ENCODE measurements at places on chromosomes 7 and 10.

- DNase-seq = no peak
Observed at GRCh38 chr10:101773923-101774588, 1.9 kb downstream of the FGF8 start.

DNA sequence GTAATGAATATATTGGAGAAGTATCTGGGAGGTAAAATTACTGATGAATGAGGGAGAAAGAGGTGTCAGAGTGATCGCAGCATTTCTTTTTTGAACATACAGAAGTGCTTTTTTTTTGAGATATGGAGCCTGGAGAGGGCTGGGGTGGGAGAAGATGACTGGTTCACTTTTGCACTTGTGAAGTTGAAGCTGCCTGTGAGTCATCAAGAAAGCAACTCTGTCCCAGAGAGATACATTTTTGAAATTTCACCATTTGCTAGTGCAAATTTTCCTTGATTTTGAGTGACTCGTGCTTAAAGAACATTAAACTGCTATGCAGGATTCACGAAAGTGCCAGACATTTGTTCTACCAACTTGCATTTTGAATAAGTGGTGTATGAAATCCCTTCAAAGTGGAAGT, 81.8 kb downstream of the ADRA2A start:
- no peak for DNase-seq

DNA sequence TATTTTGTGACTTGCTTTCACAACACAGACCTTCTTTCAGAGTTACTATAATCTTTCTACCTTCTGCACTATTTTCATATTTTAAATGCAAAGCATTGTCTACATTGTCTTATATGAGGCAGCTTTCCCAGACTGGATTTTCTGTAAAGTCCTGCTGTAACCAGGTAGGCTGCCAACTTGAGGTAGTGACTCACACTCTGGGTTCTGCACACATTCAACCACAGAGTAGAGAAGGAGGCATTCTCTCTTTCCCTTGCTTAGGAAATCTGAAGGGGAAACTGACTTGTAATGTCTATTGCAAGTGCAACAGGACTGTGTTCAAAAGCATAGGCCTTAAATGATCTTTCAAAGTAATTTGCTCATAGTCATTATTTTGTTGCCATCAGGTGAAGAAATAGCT, 461.4 kb downstream of the GRM8 start:
- DNase-seq = no peak

- no peak for DNase-seq
Observed at GRCh38 chr7:94666879-94667587, 11.1 kb upstream of the SGCE start.

GRCh38 chr10:70137927-70138883, 5.6 kb upstream of the AIFM2 start:
- no peak for DNase-seq

- no peak for DNase-seq
Observed at GRCh38 chr7:7884855-7885254, 83.7 kb upstream of the GLCCI1 start.

DNA sequence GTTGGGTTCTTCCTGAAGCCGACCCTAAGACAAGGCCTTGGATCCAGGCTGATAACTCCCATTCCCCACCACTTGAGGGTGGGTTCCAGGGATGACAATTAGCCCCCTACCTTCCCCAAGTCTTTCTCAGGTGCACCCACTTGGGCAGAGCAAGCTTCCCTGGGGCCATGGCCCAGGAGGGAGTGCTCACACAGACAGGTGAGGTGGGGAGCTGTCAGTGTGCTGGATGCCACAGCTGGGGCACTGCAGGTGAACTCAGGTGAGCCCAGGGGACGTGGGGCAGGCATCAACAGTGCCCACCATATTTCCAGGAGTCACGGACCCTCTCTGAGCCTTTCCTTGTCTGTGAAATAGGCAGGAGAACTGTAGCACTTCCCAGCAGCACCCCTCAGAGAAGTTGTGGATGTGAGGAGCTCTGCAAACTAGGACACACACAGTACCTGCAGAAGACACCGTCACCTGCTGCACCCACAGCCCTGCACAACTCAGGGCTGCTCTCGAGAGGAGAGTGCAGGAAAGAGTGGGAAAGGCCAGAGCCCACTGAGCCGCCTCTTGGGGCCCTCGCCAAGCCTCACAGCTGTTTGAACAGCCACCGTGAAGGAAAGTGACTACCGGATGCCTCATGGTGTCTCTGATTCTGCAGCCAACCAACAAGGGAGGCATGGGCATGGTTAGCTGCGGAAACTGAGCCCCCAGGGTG, 17.9 kb downstream of the SH3PXD2A start:
- DNase-seq = no peak

GRCh38 chr7:4725850-4726450, 43.9 kb downstream of the FOXK1 start:
- DNase-seq = no peak

GRCh38 chr7:116353647-116354046, 143.3 kb downstream of the TES start:
- DNase-seq = peak; percentile 73

DNA sequence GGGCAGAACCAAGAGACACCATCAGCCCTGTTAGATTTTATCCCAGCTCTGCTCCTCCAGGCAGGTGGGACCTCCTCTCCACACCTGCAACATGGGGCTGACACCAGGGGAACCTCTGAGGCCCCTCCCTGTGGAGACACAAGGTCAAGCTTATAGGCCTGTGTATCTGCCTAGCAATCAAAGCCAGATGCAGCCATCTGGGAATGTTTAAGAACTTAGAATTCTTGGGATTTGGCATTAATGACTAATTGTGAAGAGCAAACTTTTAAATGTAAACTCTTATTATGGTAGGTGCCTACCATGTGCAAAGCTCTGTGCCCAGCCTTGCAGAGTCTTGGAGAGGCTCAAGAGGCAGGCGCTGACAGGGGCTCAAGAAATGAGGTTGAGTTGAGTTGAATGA, 52.1 kb downstream of the TBATA start:
- DNase-seq = no peak

GRCh38 chr7:55533050-55533728, 39.1 kb downstream of the VOPP1 start:
- no peak for DNase-seq

- no peak for DNase-seq
Observed at GRCh38 chr7:142414135-142414534, 156.3 kb upstream of the PRSS58 start.

GRCh38 chr7:84248267-84248666, 53.7 kb upstream of the SEMA3A start:
- DNase-seq = peak; percentile 54

GRCh38 chr10:25023278-25023677, 6.9 kb downstream of the THNSL1 start:
- peak; percentile 29 for DNase-seq

DNA sequence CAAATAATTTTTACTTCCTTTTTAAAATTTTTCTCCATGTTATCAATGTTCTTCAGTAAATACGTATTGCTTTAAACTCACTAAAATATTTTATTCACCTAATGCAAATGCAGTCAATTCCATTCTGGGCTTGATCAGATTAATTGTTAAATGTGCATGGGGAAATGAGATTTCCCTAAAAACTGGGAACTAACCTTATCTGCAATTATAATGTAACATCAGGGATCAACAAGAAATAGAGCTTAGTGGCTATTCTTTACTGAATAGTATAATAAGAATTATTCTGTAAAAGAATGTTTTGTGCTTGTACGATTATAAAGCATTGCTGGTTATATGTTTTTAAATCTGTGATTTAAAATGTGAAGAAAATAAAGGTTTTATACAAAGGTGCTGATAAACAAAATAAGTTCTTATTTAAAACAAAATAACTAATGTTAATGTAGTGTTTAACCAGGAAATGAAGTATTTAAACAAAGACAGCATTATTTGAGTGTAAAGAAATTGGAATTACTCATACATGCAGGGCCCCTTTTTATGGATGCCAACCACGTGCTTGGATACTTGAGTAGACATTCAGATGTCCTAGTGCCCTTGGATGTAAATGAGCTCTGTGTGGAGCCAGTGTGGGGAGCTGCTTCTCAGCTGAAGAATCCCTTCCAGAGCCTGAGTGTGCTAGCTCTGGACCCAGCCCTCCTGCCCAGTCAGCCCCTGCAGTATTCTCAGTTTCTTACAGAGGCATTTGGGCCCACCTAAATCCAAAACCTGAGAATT, 84.2 kb downstream of the REEP3 start:
- DNase-seq = no peak

DNA sequence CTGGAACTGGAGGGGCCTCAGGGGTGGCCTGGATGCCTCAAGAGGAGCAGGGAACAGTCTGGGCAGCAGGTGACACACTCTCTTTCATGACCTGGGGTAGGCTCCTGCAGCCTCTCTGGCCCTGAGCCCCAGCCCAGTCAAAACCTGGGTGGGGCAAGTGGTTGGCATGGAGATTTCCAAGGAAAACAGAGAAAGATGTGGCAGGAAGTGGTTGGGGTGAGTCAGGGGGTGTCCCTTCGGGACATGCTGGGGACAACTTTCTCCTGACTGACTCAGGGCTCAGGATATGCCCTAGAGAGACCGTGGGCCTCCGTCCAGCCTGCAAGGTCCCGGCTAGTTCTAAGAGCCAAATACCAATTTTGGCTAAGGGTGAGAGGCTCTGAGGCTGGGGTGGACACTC, 2.9 kb downstream of the AQP1 start:
- DNase-seq = no peak

GRCh38 chr7:115635376-115635775, 395.2 kb downstream of the TFEC start:
- no peak for DNase-seq

DNA sequence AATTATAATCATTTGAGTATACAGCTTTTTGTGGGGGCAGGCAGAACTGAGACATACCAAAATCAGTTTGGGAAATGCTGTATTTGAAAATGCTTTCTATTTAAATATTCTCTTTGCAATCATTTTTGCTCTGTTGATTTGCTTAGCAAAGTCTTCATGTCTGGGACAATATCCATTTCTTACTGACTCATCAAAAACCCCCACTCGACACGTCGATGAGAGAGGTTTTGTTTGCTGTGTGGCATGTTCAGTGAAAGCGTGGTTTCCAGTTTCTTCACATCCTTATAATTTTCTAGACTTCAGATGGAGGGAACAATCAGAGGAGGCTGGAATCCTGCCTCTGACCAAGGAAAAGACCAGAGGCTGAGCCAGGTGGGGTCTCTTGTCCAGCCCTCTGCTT, 28.9 kb downstream of the HTRA1 start:
- DNase-seq = no peak

- no peak for DNase-seq
Observed at GRCh38 chr10:6532321-6532720, 47.8 kb downstream of the PRKCQ start.

DNA sequence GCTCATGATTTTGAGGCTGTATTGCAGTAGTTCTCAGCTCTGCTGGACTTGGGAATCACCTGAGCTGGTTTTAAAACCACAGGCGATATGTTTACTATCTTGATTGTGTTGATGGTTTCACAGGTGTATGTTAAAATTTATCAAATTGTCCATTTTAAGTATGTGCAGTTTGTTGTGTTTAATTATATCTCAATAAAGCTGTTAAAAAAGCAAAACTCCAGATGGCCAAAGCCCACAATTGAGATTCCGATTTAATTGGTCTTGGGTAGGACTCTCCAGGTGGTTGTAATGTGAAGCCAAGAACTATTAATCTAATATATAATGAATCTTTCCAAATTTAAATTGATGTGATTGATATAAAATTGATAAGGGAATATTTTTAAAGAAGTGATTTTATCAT, 48.6 kb downstream of the NRCAM start:
- DNase-seq = no peak

DNA sequence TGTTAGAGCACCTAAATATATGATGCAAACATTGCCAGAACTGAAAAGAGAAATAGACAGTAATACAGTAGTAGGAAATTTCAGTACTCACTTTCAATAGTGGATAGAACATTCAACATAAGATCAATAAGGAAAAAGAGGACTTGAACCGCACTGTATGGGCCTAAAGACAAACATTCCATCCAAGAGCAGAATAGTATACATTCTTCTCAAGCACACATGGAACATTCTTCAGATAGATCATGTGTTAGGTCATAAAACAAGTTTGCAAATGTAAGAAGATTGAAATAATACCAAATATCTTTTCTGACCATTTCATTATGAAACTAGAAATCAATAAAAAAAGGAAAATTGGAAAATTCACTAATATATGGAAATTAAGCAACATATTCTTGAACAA, 185.4 kb upstream of the FOXP2 start:
- no peak for DNase-seq

DNA sequence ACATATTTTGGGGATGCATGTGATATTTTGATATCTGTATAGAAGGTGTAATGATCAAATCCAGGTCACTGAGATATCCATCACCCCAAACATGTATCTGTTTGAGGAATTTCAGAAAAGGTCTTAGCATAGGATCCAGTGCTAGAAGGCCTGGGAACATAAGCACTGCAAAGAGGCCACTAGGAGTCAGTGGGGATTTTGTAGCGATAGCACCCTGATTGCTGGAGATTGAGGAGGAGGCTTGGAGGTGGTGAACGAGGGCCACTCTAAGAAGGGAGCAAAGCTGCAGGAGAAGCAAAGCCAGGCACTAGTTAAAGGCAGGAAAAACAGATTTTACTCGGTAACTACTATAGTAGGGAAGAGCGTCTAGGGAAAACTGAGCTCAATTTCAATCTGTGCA, 324.0 kb downstream of the LHFPL3 start:
- DNase-seq = no peak

DNA sequence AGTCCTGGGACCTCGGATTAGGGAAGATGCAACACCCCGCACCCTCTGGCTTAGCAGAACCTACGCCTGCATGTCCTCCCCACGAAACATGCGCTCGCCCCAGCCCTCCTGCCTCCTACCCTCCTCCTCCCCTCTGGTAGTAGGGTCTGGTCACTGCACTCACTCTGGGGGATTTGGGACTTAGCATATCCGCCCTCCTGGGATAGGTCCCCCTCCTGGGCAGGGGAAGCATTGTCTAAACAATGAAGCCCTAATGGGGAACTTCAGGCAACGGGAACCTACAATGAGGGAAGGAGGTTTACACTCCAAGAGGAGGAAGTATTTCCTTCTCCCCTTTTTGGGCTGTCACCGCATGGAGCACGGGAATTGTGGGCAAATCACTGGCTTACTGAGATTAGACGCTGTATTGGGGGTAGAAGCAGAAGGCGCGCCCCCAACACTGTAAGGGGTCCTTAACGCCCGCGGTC, 892 bp downstream of the CRHR2 start:
- DNase-seq = no peak

DNA sequence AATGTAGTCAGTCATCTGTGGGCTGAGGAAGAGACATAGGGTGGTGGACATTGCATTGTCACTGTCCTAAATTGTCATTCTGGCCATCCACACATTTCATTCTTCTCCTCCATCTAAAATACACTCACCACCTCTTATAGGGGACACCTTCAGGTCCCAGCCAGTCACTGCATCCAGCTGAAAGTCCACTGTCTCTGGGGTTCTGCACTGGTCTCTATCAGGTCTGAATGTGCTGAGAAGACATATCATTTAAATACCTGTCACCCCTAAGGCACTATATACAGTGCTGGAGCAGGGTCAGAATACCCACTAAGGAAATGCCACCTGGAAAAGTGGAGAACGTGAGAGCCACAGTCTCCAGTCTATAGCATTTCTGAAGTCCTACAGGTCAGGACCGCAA, 29.6 kb downstream of the SH2D4B start:
- no peak for DNase-seq

- no peak for DNase-seq
Observed at GRCh38 chr10:71625445-71626175, 94.0 kb downstream of the C10orf105 start.

Data from lung (tissue), 17 donors.